Esophagus squamous epithelium (tissue), 5 donors: ENCODE measurements at places on chromosomes 3 and 15. TPM values are rescaled to one million over a fixed set of nuclear protein-coding genes. Genes with fewer than 3 reads are reported as not detected.

DNA sequence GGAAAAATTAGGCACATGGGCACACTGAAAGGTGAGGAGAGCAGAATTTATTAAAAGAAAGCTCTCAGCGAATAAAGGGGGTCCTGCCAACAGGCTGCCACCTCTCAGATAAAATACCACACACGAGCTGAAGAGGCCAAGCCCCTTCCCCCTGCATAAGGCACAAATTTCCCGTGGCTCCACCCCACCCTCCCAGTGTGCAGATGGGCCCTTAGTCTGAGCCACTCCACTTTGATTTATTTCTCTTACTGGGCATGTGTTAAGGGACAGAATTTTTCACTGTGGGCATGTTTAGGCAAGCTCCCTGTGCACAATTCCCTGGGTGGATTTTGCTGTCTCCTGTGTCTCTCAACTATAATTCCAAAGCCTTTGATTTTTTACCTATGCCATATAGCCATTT lies 409.8 kb downstream of the TBL1XR1 start:
- no peak for DNase-seq

NR2F2 gene
- total RNA-seq = 15.6 TPM

DNA sequence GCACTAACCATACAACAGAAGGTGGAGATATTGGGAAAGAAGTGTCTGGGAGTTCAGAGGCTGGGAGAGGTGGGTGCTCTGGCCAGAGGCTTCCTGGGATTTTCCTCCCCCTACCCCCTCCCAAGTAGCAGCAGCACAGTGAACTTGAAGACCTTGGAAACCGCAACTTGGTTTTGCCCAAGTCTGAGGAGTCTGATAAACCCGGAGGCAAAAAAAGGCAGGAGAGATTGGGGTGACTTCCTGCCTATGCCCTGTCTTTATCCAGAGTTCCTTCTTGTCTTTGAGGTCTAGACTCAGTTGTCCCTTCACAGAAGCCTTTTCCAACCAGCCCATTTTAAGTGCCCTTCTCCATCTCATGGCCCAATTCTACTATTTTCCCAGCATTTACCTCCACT lies 25.4 kb upstream of the THRB start:
- no peak for DNase-seq

GRCh38 chr3:115186351-115187148 lies 39.5 kb upstream of the ZBTB20 start:
- DNase-seq = no peak

CELF6 gene
- total RNA-seq = not detected

SEMA5B gene
- total RNA-seq = 0.21 TPM

DNA sequence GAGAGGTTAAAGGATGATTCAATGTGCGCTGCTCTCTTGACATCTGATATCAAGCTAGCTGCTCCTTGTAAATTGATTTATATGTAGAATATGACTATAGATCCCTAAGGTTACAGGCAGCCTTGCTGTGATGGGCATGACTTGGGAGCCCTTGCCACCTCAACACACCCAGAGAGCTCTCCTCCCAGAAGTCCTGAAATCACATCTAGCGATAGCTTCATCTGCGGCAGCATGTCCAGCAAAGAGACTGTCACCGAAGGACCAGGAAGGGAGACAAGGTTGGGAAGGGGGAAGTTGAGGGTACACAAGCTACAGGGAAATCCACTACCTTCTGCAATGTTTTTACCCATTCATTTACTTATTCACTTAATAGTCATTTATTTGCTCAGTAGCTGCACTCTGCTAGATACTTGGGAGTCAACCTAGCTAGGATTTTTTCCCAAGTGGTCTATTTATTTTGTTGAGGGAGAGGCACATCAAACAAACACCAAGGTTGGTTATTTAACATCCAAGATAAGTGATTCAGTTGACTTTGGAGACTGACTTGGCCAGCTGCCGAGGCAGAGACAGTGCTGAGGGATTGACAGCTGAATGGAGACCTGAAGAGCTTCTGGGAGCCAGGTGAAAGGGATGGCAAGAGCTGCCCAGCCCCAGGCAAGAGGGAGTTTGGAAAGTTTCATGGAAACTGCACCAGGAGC lies 205.8 kb upstream of the IL12A start:
- DNase-seq = no peak

HRG gene
- total RNA-seq = not detected

GRCh38 chr3:65330072-65330471 lies 642.3 kb upstream of the ADAMTS9 start:
- no peak for DNase-seq
